ENCODE measurements at places on chromosomes 2 and 18. TPM values are rescaled to one million over a fixed set of nuclear protein-coding genes. Genes with fewer than 3 reads are reported as not detected.

DNA sequence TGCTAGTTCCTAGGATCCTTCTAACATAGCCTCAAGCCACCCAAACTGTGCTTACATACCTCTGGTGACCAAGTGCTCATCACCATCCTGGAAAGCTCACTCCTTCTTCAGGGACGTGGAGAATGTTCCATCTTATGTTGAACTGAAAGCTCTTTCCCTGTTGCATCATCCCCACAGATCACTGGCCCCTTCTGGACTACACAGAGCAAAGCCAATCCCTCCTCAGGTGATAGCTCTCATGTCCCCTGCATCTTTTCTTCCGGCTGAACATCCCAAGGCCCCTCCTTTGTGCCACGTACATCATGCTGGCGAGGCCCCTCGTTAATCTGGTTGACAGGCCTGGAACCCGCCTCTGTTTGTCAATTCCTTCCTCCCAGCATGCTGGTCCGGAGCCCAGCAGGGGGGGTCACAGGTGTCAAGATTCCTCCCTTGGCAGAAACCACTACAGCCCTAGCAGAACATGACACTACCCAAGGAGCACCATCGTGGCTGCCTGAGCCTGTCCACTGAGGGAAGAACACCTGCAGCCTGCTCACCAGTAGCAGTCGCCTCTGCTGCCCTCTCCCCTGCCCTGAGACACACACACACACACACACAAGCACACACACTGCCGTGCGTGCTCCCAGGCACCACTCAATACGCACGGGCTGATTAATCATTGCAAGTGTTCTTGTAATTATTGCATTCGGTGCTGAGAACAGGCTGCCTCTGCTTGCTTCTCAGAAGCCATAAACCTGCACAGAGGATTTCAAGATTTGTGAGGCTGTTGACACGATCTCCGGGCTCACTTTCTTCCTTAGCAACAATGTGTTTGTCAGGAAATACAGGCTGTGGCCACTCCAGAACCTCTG, 6.3 kb upstream of the KCNK3 start:
- no peak for DNase-seq
- H3K4me3 ChIP-seq: no peak overlapping the region
- no peaks in the 10 kb centered on the region for H3K27me3 ChIP-seq
- H3K4me1 ChIP-seq: no peaks in the 10 kb centered on the region
- no peaks in the 10 kb centered on the region for H3K36me3 ChIP-seq
- no peak overlapping the region for H3K27ac ChIP-seq

- H3K27me3 ChIP-seq: no peaks in the 10 kb centered on the region
- no peak overlapping the region for H3K27ac ChIP-seq
- no peaks in the 10 kb centered on the region for H3K36me3 ChIP-seq
- H3K4me1 ChIP-seq: peaks cover 12% of the 10 kb centered on the region
- DNase-seq: no peak
Measured at GRCh38 chr2:38496927-38497669, 105.6 kb downstream of the HNRNPLL start.

- H3K27me3 ChIP-seq: no peaks in the 10 kb centered on the region
- H3K4me3 ChIP-seq: no peak overlapping the region
- no peaks in the 10 kb centered on the region for H3K36me3 ChIP-seq
Measured at GRCh38 chr2:230680463-230681170, 32.0 kb upstream of the CAB39 start.

DNA sequence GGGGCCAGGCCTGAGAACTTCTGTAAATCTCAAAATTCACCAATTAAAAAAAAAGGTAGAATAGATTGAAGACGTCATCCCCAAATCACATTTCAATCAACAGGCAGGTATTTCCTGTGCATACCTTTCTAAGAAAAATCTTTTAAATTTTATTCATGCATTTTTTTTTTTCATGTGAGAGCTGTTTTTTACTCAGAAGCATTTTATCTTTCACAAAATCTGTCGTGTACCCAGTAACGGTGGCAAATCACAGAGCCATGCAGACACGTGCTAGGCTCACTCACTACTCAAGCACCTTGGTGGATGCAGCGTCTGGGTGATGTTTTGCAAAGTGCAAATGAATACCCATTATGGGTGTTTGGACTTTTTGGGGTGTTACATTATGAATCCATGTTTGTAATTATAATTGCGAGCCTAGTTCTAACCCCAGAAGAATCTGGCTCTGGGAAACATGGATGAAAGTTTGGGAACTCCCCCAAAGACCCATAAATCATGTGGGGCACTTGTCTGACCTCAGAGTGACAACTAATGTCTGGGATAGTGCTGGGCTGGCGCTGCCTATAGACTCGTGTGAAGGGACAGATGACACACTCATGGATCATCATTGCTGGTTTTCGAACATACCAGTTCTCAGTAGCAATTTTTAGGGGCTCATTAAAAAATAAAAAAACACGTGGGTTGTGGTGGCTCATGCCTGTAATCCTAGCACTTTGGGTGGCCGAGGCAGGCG, 335.2 kb downstream of the LPIN1 start:
- H3K4me1 ChIP-seq: no peaks in the 10 kb centered on the region
- no peak overlapping the region for H3K27ac ChIP-seq
- no peaks in the 10 kb centered on the region for H3K36me3 ChIP-seq
- DNase-seq: no peak
- no peak overlapping the region for H3K4me3 ChIP-seq

- H3K4me1 ChIP-seq: peaks cover 14% of the 10 kb centered on the region
- H3K4me3 ChIP-seq: no peak overlapping the region
- H3K36me3 ChIP-seq: no peaks in the 10 kb centered on the region
- no peak overlapping the region for H3K27ac ChIP-seq
- no peaks in the 10 kb centered on the region for H3K27me3 ChIP-seq
Measured at GRCh38 chr2:172998547-172999272, 76.9 kb upstream of the MAP3K20 start.

DNA sequence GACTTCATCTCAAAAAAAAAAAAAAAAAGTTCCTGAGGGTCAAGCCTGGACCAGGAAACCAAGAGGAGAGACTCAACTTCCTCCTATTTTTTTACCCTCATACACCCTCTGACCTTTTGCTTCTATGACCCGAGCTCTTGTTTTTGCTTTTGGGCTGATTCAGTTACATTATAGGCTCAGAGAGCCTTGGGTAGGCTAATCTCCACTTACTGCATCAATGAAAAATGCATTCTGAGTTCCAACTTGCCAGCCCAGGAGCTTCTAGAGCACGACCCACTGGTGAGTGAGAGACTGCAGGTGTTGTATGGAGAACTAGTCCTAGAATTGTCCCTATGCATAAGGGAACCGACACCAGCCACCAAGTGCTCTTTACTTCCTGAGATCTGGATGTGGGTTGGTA, 91.1 kb downstream of the CABLES1 start:
- peak overlapping the region; percentile 92 for H3K27ac ChIP-seq
- H3K4me1 ChIP-seq: peaks cover 24% of the 10 kb centered on the region
- no peaks in the 10 kb centered on the region for H3K36me3 ChIP-seq
- no peak overlapping the region for H3K4me3 ChIP-seq
- no peak for DNase-seq
- H3K27me3 ChIP-seq: no peaks in the 10 kb centered on the region

GRCh38 chr2:199457147-199458008, at the start of gene SATB2:
SATB2 (minus strand) TSS chr2:199457939; CDS start chr2:199456037, 1,902 bp downstream.
- no peak for DNase-seq
- peak within 1 kb of the TSS; percentile 92 for H3K4me3 ChIP-seq
- H3K27ac ChIP-seq: peak within 1 kb of the TSS; percentile 44

GRCh38 chr2:189570570-189571031, 10.0 kb downstream of the SLC40A1 start:
- H3K4me1 ChIP-seq: peaks cover 22% of the 10 kb centered on the region
- no peak overlapping the region for H3K27ac ChIP-seq
- H3K36me3 ChIP-seq: no peaks in the 10 kb centered on the region
- no peak overlapping the region for H3K4me3 ChIP-seq

DNA sequence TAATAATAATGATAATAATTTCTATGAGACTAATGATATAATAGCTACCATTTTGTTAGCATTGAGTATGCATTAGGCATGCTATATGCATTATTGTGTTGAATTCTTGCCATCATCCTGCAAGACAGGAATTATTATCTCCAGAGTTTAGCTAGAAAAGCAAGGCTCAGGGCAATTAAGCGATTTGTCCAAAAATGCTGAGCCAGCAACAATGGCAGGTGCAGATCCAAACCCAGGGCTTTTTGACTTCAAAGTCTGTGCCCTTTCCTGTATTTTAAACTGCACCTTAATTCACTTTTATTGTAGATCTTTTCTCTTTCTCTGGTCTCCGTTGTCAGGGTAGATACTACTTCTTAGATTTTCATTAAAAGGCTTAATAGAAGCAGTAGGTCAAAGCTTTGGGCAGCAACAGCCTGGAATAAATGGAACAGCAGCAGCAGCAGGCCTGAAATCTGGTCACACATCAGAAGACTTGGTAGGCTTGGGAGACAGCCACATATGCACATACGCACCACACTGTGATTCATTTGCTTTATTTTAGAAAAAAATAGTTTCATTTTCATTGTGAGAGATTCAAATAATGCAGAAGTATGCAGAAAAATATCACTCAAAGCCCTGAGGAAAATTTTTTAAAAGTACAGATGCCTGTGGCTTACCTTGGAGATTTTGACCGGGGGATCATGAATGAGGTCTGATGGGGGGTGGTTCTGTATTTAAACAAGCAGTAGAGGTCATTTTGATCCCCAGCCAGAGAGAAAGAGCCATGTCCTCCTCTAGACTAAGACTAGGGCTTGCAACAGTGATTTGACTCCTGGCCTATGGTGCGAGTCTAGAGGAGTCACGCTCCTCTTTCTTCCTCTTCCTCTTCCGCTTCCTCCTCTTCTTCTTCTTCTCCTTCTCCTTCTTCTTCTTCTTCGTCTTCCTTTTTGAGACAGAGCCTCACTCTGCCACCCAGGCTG, 455.7 kb downstream of the TSN start:
- no peaks in the 10 kb centered on the region for H3K36me3 ChIP-seq
- H3K4me1 ChIP-seq: no peaks in the 10 kb centered on the region
- no peaks in the 10 kb centered on the region for H3K27me3 ChIP-seq
- H3K4me3 ChIP-seq: no peak overlapping the region
- no peak overlapping the region for H3K27ac ChIP-seq
- no peak for DNase-seq

DNA sequence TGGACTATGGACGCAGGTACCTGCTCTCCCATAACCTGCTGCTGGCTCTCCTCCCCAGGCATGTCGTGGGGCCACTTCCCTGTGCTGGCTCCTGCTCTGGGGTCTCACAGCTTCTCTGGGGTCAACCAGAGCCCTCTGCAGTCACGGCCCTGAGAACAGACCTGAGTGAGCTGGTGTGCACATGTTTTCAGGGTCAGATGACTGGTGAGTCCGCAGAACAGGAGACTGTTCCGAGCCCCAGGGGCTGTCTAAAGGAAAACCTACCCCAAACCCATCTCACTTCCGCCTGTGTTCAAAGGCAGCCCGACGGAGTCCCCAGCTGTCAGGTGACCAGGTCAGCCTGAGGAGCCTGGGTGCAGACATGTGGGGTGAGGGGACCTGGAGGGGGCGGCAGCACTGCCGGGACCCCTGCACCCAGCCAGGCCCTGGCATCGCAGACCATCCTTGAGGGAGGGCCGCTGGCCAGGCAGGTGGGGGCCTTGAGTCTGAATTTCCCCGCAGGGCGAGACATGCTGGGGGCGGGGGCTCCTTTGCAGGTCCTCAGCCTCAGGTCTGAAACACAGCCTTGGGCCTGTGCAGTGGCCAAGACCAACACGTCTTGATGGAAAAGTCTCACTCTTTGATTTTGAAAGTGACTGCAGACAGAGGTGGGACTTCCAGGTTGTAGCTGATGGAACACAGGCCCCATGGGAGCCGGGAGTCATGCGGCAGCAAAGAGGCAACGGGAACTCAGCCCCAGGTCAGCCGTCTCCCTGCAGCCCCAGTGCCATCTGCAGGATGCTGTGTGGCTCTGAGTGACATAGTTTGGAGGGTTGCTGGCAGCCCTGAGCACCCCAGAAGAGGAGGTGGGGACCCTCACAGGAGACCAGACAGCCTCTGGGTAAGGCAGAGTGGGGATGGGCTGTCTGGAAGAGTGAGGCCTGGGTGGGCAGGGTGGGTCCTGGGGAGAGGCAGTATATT, 65.3 kb downstream of the TWIST2 start:
- H3K36me3 ChIP-seq: no peaks in the 10 kb centered on the region
- peak; percentile 22 for DNase-seq
- no peak overlapping the region for H3K4me3 ChIP-seq
- H3K4me1 ChIP-seq: peaks cover 8% of the 10 kb centered on the region
- H3K27me3 ChIP-seq: no peaks in the 10 kb centered on the region

DNA sequence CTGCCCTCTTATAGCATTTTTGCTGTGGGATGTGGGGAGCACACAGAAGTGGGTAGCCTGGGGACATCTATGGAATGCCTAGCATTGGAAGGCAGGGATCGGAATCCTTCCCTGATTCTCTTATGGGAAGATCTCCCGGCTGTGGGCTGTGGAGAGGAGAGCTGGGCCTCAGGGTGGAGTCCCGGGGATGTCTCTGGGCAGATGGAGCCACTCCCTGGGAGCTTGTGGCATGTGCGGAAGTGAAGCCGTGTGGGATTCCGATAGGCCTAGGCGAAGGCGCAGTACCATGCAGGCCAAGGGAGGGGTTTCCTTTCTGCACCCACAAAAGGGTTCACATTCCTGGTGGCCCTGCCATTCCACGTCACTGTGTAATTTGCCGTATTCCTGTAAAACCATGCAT, 87.9 kb downstream of the GLI2 start:
- no peak overlapping the region for H3K4me3 ChIP-seq
- H3K27me3 ChIP-seq: no peaks in the 10 kb centered on the region
- no peak for DNase-seq
- no peak overlapping the region for H3K27ac ChIP-seq
- peaks cover 42% of the 10 kb centered on the region for H3K4me1 ChIP-seq

DNA sequence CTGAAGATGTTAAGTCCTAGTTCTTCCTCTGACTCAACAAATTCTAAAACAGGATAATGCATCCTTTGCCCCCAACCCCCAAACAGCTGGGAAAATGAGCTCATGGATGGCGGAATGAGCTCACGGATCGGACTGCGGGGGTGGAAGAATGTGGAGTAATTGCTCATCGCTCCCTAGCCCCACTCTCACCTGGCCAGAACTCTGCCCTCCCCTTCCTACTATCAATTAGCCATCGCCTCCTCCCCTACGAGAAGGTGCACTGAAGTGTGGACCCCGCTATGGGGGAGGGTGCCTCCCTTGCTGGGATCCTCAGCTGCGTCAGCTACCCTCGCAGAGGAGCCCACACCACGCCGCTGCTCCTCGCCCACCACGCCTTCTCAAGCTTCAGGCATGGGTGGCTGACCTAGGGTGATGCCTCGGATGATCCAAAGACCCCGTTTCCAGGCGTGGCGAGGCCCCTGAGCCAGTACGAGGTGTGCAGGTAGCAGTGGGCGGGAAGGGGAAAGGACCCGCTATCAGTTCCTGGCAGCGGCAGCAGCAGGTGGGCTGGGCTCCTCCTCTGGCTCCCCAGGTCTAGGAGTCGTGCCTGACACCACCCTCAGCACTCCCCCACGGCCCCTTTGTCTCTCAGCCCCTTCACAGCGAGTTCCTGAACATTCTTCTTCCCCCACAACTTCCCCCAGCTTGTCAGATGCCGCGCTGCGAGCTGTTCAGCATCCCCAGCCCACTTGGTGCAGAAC, 82.1 kb upstream of the POMC start:
- peak overlapping the region; percentile 25 for H3K27ac ChIP-seq
- no peak overlapping the region for H3K4me3 ChIP-seq
- H3K4me1 ChIP-seq: peaks cover 17% of the 10 kb centered on the region
- no peak for DNase-seq
- H3K36me3 ChIP-seq: no peaks in the 10 kb centered on the region

The POMC gene
- 2.9 TPM for total RNA-seq

The EN1 gene
- total RNA-seq: not detected

The GAREM1 gene
- total RNA-seq: 7.5 TPM

The DYNC1I2 gene
- 73.1 TPM for total RNA-seq

The SUMO1 gene
- 69.0 TPM for total RNA-seq

The ARHGEF4 gene
- 22.7 TPM for total RNA-seq

The LOXHD1 gene
- 0.32 TPM for total RNA-seq

The CD8B2 gene
- total RNA-seq: not detected

The ZC3H8 gene
- 10.9 TPM for total RNA-seq

The EMILIN2 gene
- total RNA-seq: 32.6 TPM

Measured in ovary (tissue), 10 donors.